Esophagus squamous epithelium (tissue), 5 donors: ENCODE measurements at places on chromosomes 2 and 18.

GRCh38 chr2:218890369-218890768, 9.7 kb downstream of the WNT10A start:
- DNase-seq, result no peak

GRCh38 chr2:134232461-134232860, 21.4 kb upstream of the MGAT5 start:
- DNase-seq, result no peak

DNA sequence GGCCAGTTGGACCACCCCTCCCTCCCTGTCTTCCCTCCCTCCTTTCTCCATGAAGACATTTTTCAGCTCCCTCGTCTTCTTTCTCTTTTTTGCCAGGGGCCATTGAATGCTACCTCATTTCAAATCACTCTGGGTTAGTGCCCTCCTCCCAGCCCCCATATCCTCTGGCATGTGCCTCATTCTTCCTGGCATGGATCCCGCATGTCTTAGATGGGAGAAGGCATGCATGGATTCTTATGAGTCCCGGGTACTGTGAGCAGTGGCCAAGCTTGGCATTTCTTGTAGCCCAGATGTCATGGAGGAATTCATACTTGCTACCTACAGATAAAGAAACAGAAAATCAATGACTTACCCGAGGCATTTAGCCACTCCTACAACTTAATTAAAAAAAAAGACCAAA, 9.0 kb upstream of the HAAO start:
- DNase-seq, result no peak

- no peak for DNase-seq
Observed at GRCh38 chr2:45823723-45824206, 172.3 kb downstream of the PRKCE start.

- DNase-seq, result no peak
Observed at GRCh38 chr2:135821190-135821589, 15.8 kb downstream of the LCT start.

DNA sequence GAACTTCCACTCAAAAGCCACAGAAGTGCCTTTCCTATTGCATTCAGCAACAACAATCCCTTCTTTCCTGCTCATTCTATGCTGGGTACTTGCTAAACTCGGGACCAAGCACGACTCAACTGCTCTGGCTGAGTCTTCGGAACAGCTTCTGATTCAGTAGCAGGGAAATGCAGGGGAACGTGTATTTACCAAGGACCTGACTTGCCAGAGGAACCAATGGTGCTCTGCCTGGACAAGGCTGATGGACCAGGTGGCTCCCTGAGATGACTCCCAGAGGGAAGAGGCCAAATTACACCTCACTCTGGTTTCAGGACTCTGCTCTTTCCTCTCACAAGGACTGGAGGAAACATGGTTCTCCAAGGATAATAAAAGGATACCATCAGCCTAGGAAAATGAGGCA, 12.2 kb downstream of the CXCR2 start:
- no peak for DNase-seq

- no peak for DNase-seq
Observed at GRCh38 chr2:146240391-146240790, 1604.4 kb upstream of the ACVR2A start.

DNA sequence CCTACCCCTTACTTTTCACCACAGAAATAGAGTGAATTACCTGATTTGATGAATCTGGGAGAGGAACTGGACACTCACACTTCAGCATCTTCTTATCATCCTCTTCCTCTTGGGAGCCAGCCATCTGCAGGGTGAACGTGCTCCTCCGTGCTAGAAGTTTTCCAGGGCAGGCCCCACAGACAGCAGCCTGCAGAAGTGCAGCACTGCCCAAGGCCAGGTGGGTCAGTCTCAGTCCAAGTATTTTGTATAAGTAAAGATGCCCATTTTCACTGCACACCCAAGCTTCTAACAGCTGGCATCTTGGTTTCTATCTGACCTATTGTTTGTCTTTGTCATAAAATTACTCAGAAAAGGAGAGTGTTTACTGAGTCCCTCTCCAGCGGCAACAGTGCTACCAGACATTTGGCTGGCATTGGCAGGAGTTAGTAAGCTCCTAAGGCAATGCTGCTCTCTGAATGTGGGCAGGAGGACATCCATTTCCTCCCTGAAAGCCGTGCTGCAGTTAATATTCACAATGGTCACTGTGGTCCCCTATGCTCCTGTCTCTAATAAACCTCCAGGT, 222.6 kb upstream of the CTAGE1 start:
- DNase-seq, result no peak

- DNase-seq, result no peak
Observed at GRCh38 chr18:46683252-46683651, 26.2 kb upstream of the LOXHD1 start.

DNA sequence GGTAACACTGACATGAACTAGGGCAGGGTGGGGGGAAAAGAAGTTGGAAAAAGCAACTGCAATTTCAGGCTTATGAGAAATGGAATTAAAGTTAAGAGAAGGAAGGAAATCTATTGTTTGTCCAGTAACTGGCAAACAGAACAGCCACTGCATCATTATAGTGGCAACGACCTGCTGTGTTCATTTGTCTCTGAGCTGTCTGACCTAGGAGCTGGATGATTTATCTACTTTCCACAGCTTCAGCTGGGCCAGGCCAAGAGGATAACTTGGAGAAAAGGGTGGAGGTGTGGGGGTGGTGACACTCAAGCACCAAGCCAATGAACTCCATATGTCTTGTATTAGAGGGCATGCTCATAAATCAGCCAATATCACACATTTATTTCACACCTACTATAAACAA, 291.5 kb upstream of the KLHL29 start:
- no peak for DNase-seq

- no peak for DNase-seq
Observed at GRCh38 chr18:45938488-45938935, 28.6 kb downstream of the EPG5 start.

GRCh38 chr2:228373191-228373590, 191.7 kb upstream of the SPHKAP start:
- no peak for DNase-seq

- DNase-seq, result no peak
Observed at GRCh38 chr2:236972491-236973342, 113.0 kb upstream of the COPS8 start.

GRCh38 chr2:215432759-215433594, 2.9 kb downstream of the FN1 start:
- no peak for DNase-seq

DNA sequence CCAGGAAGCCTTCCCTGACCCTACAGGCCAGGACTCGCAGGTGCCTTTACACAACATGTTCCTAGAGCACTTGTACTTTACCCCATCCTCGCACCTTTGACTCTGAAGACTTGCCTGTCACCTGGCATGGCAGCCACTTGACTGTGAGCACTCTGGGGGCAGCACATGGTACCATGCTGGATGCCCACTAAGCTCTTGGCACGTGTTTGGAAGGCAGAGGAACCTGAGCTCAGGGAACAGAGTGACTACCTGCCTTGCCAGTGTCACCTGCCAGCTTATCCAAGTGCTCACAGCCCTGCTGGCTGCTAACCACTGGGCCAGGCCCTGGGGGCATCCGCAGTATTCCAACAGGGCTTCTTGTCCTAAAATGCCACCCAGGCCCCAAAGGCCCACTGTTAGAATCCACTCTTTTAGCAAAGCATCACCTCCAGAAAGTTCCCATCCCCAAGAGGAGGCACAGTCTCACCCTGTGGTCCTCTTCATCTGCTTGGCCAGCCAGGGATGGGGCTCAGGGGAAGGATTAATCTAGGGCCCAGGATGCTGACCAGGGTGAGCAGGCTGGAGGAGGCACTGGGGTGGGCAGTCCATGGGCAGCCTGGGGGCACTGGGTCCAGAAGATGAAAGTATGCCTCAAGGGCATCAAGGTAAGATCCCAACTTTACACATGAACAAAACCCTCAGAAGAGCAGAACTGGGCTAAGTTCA, 57.0 kb downstream of the ZBTB7C start:
- no peak for DNase-seq

DNA sequence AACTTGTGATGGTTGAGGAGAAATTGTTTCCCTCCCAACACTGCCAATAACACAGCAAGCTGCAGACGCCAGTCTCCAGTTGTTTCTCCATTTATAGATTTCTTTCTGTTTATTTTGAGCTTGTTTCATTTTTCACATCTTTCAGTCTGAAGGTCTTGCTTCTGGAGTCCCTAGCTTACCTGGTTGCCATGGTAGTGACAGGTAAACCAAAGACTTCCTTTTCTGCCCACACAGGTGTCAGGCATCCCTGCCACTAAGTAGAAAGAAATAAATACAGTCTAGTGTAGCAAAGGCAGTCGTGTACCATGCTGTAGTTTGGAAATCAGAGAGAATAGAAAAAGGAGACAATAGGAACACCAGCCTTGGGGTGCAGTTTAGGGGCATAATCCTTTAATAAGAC, 82.8 kb downstream of the MARCHF4 start:
- no peak for DNase-seq

GRCh38 chr2:212970132-212970531, 181.3 kb downstream of the IKZF2 start:
- no peak for DNase-seq
